ENCODE measurements at places on chromosomes 1 and 21. TPM values are rescaled to one million over a fixed set of nuclear protein-coding genes. Genes with fewer than 3 reads are reported as not detected.

DNA sequence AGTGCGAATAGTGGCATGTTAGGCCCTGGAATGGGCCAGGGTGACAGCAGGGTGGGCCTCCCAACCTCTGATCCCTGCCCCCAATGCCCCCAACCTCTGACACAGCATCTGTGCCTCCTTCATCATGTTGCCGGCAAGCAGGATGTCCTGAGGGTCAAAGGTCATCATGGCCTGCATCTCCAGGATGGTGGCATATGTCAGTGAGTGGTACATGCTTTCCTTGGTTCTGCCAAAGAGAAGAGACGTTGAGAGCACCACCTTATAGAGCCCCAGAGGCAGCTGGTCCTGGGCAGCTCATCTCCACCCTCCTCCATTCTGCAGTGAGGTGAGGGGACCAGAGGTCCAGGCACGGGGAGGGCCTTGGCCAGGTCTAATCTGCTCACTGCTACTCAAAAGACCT is 17.6 kb downstream of the TTC39A start:
- DNase-seq: no peak

- DNase-seq: no peak
These were observed 220.9 kb downstream of the ATG4C start for GRCh38 chr1:63004868-63005267.

- no peak for DNase-seq
These were observed 48.0 kb downstream of the IL6R start for GRCh38 chr1:154453161-154453560.

DNA sequence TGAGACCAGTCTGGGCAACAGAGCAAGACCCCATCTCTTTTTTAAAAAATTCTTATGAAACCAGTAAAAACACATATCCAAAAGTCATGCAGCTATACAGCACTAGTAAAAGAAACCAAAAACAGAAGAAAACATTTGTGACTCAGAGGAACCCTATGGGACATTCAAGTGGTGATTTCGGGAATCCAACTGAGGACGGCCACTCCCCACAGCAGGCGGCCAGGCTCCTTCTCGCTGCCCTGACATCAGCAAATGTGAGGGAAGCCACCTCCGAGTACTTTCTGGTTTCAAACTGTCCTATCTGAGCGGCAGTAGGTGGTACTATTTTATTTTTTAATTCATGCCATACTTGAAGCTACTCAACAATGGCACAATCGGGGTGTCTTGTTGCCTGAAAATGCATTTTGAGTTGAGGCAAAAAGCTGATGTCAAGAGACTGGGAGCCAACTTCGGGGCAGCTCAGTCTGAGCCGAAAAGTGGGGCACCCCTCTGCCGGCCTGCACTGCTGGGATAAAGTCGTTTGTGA is 3.3 kb downstream of the SUMO3 start:
- DNase-seq: no peak

Gene OPTC
- total RNA-seq: not detected

- peak; percentile 33 for DNase-seq
These were observed 1.1 kb upstream of the SLC19A1 start for GRCh38 chr21:45543371-45543709.

Gene FMO5
- 55.0 TPM for total RNA-seq

Gene CFAP74
- not detected for total RNA-seq

Gene SPRR2F
- total RNA-seq: not detected

Data from right lobe of liver (tissue), 6 donors.